ENCODE measurements at places on chromosomes 16 and 17.

DNA sequence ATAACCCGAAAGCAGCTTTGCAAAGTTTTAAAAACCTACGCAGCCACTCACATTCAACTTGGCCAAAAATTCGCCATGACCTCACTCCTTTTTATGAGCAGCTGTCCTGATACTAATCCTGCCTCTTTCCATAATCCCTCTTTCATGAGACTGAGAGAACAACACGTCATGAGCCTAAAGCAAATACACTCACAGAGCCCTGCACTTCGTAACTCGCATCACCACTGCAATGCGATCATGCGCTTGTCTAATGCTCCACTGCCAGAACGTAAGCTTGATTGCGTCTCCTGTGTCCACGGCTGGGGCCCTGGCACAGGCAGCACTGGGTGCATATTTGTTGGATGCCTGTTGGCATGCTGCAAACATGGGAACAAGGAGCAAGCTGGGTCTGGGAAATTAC is 36.2 kb downstream of the CDRT4 start:
- DNase-seq = peak; percentile 99

- no peak for DNase-seq
Observed at GRCh38 chr17:7404737-7405349, 946 bp upstream of the TMEM256 start.

DNA sequence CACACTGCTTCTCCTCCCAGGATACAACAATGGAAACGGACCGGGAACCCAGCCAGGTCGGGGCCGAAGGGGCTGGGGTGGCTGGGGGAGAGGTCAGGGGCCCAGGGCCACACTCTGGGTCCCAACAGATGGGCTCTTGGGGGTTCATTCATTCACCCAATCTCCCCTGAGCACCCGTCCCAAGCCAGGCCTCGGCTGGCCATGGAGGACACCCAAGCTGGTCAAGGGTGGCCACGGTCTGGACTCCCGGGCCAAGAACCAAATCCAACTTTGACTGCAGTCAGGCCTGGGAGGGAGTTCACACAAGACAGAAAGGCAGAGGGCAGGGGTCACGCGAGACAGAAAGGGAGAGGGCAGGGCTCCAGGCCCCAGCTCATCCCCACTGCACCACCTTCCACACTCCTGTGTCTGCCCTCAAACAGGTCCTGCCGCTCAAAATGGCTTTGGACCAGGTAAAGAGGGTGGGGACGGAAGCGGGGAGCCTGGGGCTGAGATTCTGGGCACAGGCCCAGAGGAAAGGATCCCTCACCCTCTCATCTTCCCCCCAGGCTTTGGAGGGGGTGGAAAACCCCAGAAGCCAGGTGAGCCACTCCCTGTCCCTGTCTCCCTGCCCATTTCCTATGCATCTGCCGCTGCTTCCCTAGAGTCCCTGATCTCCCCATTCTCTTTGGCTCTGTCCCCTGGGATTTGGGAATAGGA is 12.3 kb upstream of the PKMYT1 start:
- no peak for DNase-seq

DNA sequence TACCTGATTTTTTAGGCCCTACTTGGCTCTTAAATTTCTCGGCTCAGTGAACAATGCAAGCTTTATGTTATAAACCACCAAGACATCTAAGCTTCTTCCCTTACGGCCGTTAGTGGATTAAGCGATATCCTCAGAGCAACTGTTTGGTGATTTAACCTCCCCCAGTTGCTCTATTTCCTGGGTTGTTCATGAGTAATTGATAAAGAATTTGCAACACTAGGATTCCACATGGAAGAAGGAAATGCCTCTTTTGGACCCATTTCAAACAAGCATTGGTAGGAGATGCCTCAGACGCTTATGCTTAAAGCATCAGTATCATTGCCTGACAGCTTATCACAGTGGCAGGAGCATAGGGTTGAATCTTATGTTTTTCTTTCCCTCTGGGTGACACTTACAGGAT is 65.3 kb downstream of the RBFOX1 start:
- no peak for DNase-seq

- DNase-seq = no peak
Observed at GRCh38 chr16:14377326-14377725, 252.7 kb downstream of the PARN start.

GRCh38 chr16:49806446-49806845 is 49.5 kb downstream of the ZNF423 start:
- DNase-seq = no peak

GRCh38 chr17:75645889-75646637 is 12.8 kb downstream of the SMIM5 start:
- no peak for DNase-seq

- no peak for DNase-seq
Observed at GRCh38 chr16:85911251-85911930, 12.4 kb downstream of the IRF8 start.

Measured in SHP77 treated with DMSO at 0.1 percent for 48 hours (cell line).